ENCODE measurements at places on chromosomes 3 and 15.

DNA sequence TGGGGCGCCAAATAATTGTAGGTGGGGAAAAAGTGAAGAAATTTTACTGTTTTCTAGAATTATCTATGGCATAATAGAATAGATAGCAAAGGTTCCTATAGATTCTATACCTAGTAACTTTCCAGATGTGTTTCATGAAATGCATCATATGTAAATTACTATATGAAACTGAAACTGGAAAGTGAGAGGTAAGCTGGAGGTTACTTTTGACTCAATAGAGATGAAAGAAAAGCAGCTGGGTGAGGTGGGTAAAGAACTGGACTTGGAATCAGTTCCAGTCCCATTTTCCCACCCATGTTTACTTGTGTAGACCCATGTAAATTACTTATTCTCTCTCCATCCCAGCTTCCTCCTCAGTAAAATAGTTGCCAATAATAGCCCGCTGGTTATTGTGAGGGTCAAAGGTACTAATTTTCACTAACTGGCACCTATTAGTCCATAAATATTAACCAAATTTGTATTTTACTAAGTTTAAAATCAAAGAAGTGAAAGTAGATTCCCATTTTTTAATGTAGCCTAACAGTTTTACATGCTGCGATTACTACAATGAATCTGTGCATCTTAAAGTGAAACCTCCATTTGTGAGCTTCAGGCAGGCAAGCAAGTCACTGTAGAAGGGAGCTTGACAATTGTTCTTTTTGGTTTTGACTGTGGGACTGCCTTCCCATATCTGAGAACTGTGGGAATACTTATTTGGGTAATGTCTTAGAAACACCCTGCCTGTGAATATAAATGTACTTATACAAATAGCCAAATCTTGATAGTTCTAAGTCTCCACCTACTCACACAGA is 312.1 kb downstream of the SLC9A9 start:
- no peak for DNase-seq

GRCh38 chr3:152159328-152159727 is 109.4 kb upstream of the MBNL1 start:
- no peak for DNase-seq

DNA sequence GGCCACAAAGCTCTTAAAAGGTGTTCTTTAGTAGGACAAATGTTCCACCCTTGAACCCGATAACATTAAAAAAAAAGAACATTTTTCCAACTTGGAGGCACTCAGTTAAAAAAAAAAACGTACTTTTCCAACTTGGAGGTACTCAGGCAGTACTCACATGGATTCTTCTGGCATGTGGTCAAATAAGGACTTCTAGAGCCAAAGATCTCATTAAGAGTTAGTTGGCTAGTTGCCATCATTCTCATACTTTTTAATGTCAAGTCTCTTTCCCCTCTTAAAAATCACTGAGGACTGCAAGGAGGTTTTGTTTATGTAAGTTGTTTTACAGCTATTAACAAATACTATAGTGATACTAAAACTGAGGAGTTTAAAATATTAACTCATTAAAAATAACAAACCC is 101.0 kb downstream of the CADPS start:
- no peak for DNase-seq

GRCh38 chr3:111601810-111602209 is 6.7 kb upstream of the ZBED2 start:
- no peak for DNase-seq

DNA sequence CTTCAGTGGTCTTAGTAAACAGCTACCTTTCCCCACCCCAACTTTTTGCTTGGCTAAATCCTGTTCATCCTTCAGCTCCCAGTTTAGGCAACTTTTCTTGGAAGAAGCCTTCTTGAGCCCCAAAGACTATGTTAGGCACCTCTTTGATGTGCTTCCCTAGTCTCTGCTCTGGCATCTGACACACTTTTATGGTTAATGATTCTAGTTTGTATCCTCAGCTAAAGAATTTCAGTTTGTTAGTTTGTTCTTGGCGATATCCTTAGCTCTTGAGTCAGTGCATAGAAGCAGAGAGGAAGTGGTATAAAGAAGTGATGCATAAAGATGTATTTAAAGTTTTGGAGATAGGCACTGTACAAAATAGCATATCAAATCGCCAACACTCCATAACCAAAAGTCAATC is 168.4 kb downstream of the WDR72 start:
- DNase-seq = no peak

- DNase-seq = peak; percentile 80
Measured at GRCh38 chr3:50333744-50334328, 5.8 kb upstream of the TUSC2 start.

GRCh38 chr3:179321668-179322285 is 1.1 kb upstream of the ZNF639 start:
- no peak for DNase-seq

- DNase-seq = no peak
Measured at GRCh38 chr3:138620431-138620830, 11.9 kb downstream of the FAIM start.

GRCh38 chr15:78810003-78810361 is 1.3 kb downstream of the ADAMTS7 start:
- no peak for DNase-seq

DNA sequence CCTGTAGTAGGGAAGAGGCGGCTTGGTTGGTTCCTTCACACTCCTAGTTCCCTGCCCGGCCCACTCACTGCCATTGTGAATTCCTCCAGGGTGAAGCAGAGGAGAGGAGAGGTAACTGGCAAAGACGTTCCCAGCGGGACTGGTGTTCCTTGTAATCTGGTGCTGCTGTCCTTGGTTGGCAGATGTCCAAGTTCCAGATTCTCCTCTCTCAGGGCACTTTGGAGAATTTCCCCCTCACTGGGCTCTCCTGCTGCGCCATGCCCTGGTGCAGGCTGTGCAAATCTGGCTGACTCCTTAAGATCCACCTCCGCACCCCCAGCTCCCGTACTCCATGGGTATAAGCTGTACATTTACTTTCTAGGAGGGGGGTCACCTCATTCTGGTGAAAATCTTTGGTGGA is 37.3 kb downstream of the THSD4 start:
- DNase-seq = no peak

GRCh38 chr3:193890016-193890897 is 245.7 kb upstream of the HES1 start:
- DNase-seq = no peak

GRCh38 chr3:133472889-133473288 is 73.0 kb downstream of the BFSP2 start:
- no peak for DNase-seq

- DNase-seq = no peak
Measured at GRCh38 chr3:131957980-131958379, 76.8 kb downstream of the CPNE4 start.

DNA sequence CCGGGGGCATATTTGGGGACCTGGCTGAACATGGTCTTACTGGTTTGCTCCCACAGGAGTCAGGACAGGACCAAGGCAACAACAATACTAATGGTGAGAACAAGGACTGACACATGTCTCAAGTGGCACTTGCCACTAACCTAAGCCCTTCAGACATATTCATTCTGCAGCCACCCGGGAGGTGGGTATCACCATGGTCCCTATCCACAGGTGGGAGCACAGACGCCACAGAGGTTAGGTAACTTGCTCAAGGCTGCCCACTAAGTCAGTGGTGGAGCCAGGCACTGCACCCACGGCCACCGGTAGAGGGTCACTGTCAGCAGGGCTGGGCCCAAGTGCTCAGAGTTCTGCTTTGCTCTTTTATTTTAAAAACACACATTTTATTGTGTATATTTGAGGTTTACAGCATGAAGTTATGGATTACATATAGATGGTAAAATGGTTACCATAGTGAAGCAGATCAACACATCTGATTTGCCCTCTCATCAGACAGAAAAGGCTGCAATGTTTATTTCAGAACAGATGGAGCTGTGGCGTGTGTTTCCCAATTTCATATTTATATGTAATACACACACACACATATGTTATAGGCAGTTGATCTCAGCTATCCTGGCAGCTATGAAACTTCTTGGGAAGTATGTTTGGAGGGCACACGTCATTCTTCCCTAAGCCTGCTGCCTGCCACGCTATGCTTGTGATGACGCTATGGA is 30.0 kb upstream of the SLC41A3 start:
- no peak for DNase-seq

GRCh38 chr3:180684807-180685206 is 5.5 kb upstream of the CCDC39 start:
- no peak for DNase-seq

DNA sequence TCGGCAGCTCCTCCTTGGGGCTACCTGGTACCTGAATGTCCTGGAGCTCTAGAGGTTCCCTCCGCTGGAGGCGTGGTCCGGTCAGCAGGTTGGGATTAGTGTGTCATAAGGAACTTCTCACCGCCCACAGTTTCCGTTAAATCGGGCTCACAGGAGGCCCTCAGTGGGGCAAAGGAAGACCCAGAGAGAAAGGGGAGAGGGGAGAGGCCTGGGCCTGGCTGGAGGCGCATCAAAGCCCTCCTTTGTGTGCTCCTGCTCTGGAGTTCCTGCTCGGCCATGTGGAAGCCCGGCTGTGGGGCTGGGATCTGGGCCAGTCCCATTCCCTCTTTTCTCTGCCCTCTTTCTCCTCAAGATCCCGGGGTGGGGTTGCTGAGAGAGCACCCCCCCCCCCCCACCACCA is at the start of gene RLBP1:
RLBP1 (minus strand) TSS at position 37 of the 400 bp plus-strand sequence. CDS start 2,604 bp downstream, outside the sequence.
- no peak for DNase-seq

DNA sequence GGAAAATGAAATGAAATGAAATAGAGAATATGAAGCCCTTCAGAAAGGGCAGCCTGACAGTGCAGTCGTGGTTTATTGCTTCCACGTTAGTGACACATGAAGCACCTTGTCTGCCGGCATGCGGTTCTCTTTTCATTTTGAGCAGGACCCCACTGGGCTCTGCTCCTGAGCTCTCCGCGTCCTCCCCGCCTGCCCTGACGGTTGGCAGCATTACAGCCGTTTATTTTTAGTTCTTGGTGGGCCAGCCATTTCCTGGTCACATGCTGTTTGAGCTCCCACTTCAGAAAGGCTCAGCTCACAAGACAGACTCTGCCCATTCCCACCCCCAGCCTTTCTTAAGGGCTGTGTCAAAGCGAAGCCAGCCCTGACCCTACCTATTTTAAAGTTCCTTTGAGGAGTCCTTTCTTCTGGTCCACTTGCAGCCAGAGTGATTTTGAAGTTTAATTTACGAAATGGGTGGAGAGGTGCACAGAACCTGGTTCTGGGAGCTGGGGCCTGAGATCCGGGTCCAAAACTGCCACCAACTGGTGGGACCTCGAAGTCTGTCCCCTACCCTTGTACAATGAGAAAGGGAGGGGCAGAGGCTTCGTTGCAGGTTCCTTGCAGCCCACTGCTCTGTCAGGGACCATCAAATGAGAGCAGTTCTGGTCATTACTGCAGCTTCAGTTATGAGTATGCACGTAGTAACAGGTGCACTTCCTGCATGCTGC is 60.1 kb downstream of the MGLL start:
- no peak for DNase-seq

GRCh38 chr3:160820022-160820421 is 64.0 kb downstream of the PPM1L start:
- no peak for DNase-seq

GRCh38 chr3:63344661-63345060 is 66.6 kb downstream of the SYNPR start:
- no peak for DNase-seq

DNA sequence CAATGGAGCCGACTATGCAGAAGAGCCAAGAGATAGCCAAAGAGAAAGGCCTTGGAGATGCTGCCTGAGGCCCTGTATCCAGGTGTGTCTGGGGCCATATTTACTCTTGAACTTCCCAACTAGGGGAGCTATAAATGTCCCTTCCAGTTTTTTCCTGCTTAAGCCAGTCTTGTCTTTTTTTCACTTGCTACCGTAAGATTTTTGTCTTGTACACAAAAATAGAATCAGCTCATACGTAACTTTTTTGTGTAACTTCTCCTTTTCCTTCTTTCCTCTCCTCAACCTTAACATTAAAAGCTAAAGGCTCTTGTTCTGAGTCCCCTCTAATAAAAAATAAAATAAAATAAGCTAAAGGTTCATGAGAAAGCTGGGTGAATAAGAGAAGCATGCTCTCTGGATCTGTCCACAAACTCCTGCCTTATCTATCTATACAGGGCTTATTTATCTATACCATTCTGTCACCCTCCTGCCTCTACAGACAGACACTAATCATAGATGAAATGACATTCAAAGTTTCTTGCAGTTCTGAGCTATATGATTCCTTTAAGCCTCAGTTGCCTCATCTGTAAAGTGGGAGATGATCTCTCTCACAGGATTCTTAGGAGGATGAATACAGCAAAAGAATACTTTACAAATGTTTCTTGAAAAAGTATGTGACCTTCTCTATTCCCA is 4.6 kb downstream of the SUMF1 start:
- no peak for DNase-seq

- DNase-seq = no peak
Measured at GRCh38 chr15:82039871-82040270, 5.9 kb downstream of the MEX3B start.

- no peak for DNase-seq
Measured at GRCh38 chr3:126945171-126945721, 37.7 kb upstream of the PLXNA1 start.

GRCh38 chr3:124927574-124928045 is 6.9 kb downstream of the MUC13 start:
- DNase-seq = no peak

DNA sequence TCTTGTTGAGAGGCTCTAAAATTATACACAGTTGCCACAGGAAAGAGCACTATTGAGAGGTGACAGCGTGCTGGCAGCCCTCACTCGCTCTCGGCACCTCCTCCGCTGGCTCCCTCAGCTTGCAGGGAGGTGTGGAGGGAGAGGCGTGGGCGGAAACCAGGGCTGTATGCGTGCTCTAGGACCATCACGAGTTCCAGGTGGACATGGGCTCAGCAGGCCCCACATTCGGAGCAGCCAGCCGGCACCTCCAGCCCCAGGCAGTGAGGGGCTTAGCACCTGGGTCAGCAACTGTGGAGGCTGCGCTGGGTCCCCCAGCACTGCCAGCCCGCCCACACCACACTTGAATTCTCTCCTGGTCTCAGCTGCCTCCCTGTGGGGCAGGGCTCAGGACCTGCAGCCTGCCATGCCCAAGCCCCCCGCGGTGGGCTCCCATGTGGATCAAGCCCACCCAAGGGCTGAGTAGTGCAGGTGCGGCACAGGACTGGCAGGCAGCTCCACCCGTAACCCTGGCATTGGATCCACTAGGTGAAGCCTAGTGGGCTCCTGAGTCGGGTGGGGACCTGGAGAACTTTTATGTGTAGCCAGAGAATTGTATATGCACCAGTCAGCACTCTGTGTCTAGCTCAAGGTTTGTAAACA is 460.6 kb upstream of the ALCAM start:
- DNase-seq = peak; percentile 26

- no peak for DNase-seq
Measured at GRCh38 chr3:143465666-143466065, 346.1 kb downstream of the CHST2 start.

GRCh38 chr3:187259171-187259570 is 32.4 kb downstream of the MASP1 start:
- no peak for DNase-seq

DNA sequence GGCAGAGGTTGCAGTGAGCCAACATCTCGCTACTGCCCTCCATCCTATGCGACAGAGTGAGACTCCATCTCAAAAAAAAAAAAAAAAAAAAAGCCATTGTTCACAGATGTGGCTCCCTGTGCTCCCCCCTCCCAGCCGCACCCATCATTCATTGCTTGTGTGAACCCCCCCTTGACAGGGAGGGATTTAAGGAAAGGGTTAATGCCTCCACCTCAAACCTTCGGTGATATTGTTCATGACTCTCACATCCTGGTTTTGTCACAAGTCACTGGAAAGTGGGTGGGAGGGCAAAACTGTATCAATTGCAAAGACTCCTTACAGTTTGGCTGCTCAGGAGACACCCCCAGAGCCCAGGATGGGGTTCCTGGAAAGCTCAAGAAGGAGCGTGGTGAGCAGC is 7.7 kb downstream of the SLC6A6 start:
- DNase-seq = no peak

- DNase-seq = no peak
Measured at GRCh38 chr15:94294556-94294955, 63.2 kb downstream of the MCTP2 start.

Data from left cardiac atrium (tissue), 4 donors.